Tongue (tissue), 3 donors: ENCODE measurements at places on chromosomes 2 and 18. TPM values are rescaled to one million over a fixed set of nuclear protein-coding genes. Genes with fewer than 3 reads are reported as not detected.

- DNase-seq, result no peak
Measured at GRCh38 chr2:216774180-216774579, 78.8 kb upstream of the IGFBP5 start.

GRCh38 chr2:132774189-132774588 is 104.2 kb upstream of the LYPD1 start:
- DNase-seq, result no peak

RESP18 gene
- total RNA-seq, result not detected

GPR39 gene
- total RNA-seq, result 0.10 TPM

RGPD4 gene
- not detected for total RNA-seq
